ENCODE measurements at places on chromosomes 11 and 22.

- DNase-seq, result no peak
These were observed 235.4 kb downstream of the METTL15 start for GRCh38 chr11:28343304-28344233.

GRCh38 chr22:46294784-46295183 is 1.9 kb upstream of the GTSE1 start:
- DNase-seq, result no peak

DNA sequence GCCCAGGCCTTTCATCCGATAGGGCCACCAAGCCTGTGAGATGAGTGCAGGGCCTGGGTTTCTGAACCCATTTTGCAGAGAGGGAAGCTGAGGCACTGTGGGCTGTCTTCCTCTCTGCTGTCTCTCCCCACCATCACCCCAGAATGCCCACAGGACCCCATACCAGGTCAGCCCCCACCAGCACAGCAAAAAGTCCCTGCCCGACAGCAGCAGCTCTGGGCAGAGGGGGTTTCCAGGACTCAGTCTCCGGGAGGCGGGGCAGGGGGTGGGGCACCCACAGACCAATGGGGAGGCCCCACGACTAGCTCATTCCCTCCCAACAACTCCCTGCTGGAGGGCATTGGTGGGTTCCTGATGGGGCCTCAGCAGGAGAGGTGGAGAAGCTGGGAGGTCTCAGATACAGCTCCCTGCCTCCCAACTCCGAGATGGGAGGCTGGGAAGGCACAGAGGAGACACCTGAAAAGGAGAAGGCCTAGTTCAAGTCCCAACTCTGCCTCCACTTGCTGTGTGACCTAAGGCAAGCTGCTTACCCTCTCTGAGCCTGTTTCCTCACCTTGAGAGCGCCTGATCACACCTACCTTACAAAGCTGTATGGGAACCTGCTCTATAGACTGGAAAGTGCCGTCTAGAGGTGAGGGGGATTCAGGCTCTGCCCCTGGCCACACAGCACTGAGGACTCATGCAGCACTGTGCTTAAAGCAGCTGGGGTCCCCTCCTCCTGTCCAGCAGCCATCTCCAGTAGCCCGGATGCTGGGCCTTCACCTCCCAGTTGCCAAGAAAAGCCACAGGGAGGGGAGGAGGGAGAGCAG is 3.5 kb downstream of the CBX7 start:
- no peak for DNase-seq

DNA sequence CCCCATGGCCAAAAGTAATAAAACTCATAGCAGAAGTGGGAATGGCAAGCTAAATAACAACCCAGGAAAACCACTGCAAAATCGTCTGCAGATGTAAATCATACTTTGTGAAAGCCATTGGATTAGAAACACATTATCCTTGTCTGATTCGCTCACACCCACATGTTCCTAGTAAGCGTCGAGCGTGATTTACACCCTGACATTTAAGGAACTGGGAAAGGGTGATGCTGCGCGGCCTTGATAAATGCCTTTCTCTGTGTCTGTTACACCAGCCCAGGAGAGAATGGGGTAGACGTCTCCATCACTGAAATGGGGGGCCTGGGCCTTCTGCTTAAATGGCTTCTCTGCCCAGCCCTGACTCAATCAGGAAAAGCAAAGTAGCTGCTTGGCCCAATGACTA is 162.7 kb downstream of the NTM start:
- DNase-seq, result no peak

DNA sequence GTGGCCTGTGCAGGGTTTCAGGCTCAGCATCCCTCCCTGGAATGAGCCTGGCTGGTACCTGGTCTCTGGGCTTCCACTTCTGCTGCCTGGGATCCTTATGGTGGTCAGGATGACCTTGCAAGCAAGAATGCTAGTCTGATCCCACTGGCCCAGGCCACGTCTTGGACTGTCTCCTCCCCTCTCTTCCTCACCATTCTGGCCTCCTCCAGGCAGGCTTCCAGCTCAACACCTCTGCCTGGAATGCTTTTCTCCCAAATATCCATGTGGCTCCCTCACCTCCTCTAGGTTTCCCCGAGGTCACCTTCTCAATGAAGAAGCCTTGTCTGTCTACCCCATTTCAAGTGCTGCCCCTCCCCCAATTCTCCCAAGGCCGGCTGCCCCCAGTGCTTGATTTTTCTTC is 39.4 kb upstream of the ALX4 start:
- DNase-seq, result no peak

DNA sequence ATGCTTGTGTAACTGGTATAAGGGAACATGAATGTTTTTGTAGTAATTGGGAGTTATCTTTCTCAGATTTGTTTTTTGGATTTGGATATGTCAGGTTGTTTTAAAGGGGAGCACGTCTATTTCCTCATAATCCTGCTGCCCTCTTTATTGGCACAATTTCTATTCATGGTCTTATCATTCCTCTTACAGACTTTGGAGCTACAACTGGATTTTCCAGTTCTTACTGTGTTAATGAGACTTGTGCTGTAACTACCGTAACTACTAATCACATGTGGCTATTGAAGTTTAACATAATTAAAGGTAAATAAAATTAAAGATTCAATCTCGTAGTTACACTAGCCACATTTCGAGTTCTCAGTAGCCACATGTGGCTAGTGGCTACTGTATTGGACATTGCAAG is 1.9 kb downstream of the FDX1 start:
- no peak for DNase-seq

Data from SW 1271 (cell line).